RKO (cell line): ENCODE measurements at places on chromosomes 7 and 10.

- no peak for DNase-seq
Measured at GRCh38 chr10:76454506-76455140, 1023.2 kb downstream of the LRMDA start.

- no peak for DNase-seq
Measured at GRCh38 chr7:44191171-44191570, 1.9 kb upstream of the GCK start.

GRCh38 chr10:51879238-51879637, 179.8 kb upstream of the CSTF2T start:
- peak; percentile 78 for DNase-seq

- no peak for DNase-seq
Measured at GRCh38 chr7:12315049-12315448, 88.6 kb downstream of the VWDE start.

DNA sequence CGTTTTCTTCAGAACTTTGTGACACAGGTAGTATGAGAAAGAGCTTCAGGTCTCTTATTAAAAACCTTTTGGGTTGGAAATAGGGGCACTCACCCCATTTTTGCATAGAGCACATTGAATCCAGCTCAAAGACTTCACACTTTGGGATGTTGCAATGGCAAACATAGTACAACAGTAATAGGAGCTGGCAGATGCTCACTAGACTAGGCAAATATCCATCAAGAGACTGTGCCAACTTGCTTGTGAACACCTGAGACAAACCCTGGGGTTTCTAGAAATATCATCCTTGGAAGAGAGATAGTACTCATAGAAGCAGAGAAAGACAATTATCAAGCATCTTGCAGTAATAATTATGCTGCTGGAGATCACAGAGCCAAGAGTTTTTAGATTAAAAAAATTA, 280.0 kb downstream of the CACNA2D1 start:
- DNase-seq = no peak

- no peak for DNase-seq
Measured at GRCh38 chr7:137656850-137657232, 189.9 kb downstream of the DGKI start.

GRCh38 chr7:15681186-15681585, 5.3 kb downstream of the MEOX2 start:
- no peak for DNase-seq

GRCh38 chr10:106380706-106381105, 783.8 kb downstream of the SORCS1 start:
- no peak for DNase-seq

DNA sequence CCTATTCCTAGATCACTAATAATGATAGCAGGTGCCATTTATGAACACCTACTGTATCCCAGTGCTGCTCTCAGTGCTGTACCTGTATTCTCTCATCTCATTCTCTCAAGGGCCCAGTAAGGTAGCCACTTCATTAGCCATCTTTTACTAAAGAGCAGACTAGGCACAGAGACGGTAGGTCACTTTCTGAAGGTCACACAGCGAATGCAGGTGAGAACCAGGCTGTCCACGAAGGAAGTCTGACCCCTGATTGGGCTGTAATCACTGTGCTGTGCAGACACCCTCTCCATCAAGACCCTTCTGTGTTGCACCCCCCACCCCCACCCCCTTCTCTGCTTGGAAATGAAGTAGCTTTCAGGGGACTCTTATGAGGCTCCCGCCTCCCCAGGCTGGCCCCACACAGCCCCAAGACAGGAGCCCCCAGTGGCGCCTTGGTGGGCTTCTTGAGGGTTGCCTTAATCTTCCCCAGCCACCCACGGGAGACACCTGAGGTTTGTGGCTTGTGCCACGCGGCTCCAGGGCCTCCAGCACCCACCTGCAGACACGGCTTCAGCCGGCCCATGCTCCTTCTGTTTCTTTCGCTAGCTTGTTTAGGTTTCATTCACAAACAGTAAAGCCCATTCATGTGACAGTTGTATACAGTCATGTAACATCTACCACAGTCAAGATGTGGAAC, 81.7 kb upstream of the FAM20C start:
- DNase-seq = no peak

GRCh38 chr7:134856091-134856490, 76.7 kb downstream of the CALD1 start:
- no peak for DNase-seq
